ENCODE measurements at places on chromosomes 7 and 10.

DNA sequence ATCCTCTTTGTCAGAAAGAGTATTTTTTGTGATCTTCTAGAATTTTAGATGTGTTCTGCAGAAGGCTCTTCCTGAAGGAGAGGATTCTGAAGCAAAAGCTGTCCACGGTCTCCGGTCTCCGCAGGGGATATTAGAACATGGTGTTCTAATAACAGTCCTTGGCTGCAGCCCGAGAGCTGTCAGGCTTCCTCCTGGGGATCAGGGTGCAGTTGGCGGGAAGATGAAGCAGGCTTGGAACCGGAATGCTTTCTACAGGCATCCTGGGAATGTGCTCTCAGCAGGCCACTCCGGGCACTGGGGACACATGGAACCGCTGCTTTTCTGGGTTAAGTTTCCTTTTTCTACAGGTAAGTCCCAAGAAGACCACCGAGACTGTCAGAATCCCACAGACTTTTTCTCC is 118.6 kb upstream of the PARD3 start:
- no peak for DNase-seq

- DNase-seq, result no peak
Measured at GRCh38 chr10:58638388-58638787, 125.7 kb downstream of the BICC1 start.

DNA sequence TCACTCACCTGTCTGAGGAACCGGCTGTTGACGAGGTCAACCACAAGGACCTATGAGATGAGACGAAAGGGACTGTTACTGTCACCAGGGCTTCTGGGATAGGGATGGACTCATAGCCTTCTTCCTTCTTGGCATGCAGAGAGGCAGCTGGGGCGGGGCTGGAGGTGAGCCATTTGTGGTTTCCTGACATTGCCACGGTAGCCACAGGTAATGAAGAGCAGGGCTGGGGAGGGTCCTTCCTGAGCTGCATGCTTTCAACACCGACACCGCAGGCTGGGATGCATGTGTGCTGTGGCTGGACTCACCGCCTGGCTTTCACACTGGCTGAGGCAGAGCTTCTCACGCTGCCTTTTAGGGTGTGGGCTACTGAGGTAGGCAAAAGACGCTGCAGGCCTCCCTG is 46.4 kb upstream of the MKRN1 start:
- DNase-seq, result no peak

DNA sequence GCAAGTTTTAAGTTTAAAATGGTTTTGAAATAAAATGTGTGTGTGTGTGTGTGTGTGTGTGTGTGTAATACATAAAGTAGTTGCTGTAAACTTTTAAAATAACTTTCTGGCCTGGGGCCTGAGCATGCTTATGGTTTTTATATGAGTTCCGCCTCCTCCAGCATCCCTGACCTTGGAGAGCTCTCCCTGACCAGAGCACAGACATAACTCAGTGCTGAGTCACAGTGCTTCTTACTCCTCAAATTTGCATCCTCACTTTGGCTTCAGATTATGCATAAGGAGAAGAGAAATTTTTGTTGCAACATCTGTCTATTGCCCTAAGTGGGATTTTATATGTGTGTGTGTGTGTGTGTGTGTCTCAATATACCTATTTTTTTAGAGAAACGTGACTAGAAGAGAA is 200.8 kb downstream of the ELMO1 start:
- no peak for DNase-seq

DNA sequence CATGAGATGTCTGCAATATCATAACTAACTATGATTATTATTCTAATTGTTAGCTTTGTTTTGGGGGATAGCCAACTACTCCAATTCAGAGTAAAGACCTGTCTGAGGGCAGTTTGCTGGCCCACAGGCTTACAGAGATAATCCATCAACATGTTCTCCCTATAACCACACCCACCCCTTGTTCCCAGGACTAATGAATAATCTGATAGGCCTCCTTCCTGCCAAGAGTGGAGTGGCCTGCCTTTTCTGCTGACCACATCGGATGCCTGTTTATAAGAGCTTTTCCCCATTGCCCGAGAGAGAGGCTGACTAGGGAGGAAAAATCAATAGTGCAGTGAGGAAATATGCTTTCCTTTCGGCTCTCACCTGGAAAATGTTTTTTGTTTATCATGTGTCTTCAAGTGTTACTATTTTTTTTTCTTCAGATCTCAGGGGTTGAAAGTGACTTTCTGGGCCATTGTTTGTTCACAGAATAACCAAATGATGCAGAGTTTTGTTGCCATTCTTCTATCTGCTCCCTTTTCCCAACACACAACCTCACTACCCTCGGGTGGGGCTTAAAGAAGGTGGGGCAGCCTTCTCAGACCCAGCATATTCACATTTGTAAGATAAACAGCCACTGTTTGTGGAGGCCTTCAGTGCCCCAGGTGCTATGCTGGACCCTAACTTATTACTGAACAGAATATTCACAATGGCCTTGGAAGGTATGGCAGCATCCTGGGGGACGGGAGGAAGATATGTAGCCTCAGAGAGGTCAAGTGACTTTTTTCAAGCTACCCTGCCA is 38.4 kb downstream of the PLPP4 start:
- no peak for DNase-seq

DNA sequence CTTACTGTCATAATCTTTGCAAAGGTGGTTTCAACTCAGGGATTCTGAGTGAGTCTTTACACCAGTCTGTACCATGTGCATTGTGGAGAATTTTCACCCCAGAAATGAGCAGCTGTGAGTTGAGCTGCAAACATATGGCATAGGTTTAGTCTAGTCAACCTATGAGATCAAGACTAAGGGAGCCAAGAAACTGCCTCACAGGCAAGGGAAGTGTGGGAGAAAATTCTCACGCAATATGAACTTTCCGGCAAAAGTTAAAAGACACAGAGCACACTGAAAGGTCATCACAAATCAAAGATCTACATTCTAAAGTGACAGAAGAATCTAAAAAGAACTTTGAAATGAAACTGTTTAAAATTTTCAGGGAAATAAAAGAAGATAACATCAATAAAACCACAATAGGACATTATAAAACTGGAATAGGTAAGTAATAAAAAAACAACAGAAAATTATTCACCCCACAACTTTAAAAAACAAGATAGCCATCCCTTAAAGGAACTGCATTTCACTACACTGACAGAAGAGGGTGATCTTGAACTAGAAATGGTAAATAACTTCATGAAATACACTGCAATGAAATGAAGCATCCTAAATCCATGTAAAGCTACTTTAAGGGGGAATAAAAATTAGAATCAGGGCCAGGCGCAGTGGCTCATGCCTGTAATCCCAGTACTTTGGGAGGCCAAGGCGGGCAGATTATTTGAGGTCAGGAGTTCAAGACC is 63.5 kb downstream of the LGI1 start:
- DNase-seq, result no peak

- no peak for DNase-seq
Measured at GRCh38 chr7:77506899-77507298, 30.2 kb upstream of the PTPN12 start.

DNA sequence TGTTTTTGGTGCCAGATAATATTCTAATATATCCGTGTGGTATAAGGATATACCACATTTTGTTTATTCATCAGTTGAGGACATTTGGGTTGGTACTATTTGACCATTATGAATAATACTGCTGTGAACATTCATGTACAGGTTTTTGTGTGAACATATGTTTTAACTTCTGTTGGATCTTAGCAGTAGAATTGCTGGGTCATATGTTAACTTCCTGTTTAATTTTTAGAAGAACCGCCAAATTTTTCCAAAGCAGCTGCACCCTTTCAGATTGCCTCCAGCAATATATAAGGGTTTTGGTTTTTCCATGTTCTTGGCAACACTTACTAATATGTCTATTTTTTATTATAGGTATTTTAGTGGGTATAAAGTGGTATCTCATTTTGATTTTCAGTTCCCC is 22.8 kb downstream of the VPS26A start:
- DNase-seq, result no peak

DNA sequence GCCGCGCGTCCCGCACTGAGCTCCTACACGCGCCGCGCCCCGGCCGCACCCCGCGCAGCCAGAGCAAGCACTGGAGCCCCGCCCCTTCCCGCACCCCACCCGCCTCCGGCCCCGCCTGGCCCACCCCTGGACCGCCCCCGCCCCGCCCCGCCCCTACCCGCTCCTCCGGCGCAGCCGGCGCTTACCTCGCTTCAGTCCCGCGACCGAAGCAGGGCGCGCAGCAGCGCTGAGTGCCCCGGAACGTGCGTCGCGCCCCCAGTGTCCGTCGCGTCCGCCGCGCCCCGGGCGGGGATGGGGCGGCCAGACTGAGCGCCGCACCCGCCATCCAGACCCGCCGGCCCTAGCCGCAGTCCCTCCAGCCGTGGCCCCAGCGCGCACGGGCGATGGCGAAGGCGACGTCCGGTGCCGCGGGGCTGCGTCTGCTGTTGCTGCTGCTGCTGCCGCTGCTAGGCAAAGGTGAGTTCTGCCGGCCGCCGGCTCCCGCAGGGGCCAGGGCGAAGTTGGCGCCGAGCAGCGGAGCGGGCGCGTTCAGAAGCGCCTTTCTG is at the start of gene RET:
Gene RET (plus strand): TSS at position 194 of the 545 bp plus-strand sequence. CDS start 190 bp downstream, at position 384.
- no peak for DNase-seq

- no peak for DNase-seq
Measured at GRCh38 chr10:70927189-70927943, 39.0 kb upstream of the PCBD1 start.

GRCh38 chr10:20443094-20443493 is 454.0 kb downstream of the NEBL start:
- no peak for DNase-seq

DNA sequence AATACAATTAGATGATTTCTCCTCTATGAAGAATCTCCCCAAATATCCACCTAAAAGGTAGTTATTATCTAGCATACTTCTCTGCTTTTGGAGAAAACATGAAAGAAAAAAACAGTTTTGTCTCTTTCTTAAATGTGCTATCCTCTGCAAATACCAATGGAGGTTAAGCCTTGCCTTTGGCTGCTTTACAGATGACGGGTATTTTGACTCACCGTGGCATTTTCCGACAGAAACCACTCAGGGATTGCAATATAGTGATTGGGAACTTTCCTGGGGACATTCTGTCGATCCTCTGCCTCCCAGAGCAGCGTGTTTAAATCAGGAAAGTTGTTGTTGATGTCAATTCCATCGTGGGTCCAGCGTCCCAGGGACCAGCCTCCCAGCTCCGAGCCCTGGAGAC is 100.6 kb downstream of the GPR26 start:
- DNase-seq, result no peak
